H7 (cell line): ENCODE measurements at places on chromosomes 4 and X.

- DNase-seq: peak; percentile 37
Observed at GRCh38 chr4:151785484-151786157, 24.8 kb upstream of the GATB start.

- peak; percentile 19 for DNase-seq
Observed at GRCh38 chr4:87270144-87270543, 49.7 kb upstream of the KLHL8 start.

DNA sequence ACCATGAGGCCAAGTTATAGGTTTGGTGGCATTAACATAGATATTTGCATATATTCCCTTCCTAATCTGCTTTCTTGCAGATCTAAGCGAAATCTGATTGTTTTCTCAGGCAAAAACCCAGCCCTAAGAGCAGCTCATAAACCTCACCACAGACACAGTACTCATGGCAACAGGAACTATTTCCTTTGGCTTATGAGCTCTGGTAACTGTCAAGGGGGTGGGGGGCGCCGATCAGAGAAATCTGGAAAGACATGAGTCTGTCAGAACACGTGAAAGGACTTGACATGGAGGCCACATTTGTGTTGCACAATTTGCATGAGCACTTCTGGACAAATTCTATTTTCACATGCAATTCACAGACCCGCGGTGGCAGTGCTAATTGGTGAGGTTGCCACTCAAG lies 83.7 kb downstream of the MGST2 start:
- DNase-seq: no peak

DNA sequence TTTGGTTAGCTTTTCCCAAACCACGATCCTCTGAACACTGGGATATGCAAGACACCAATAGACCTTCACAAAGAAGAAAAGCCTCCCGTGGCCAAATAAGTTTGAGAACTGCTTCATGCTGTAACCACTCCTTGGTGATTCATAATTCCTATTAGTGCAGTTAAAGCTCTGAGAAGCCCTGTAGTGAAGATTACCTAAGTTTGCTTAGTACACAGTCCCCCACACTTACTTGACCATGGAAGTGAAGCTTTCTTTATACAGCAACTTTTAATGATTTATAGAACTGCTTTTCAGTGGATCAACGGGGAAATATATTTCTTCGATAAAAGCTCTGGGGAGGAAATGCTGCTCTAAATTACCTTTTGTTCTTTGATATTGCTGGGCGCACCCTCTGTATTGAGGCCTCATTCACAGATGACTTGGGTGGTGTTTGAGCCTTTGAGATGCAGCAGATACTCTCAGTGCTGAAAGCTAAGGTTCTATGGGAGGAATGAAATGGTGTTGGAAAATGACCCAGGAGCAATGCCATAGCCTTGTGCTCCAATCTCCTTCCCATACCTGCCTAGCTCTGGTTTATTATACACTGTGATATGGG lies 67.4 kb downstream of the CBLL2 start:
- no peak for DNase-seq

DNA sequence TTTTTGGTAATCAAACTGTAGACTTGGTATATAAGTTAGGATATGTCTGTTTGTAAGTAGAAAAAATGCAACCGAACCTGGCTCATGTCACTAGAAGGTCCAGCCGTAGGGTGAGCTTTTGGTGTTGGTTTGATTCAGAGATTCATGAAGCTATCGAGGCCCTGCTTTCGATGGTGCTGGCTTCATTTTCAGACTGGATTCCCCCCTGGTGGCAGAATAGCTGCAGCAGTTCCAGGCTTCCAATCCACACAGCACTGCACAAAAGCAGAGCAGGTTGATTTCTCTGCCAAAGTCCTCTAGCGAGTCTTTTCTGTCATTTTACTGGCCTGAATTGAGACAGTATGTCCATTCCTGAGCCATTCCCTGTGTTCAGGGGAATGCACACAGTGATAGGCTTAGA lies 33.1 kb downstream of the PDK3 start:
- no peak for DNase-seq

GRCh38 chrX:9180623-9181022 lies 146.7 kb upstream of the FAM9B start:
- DNase-seq: peak; percentile 85

DNA sequence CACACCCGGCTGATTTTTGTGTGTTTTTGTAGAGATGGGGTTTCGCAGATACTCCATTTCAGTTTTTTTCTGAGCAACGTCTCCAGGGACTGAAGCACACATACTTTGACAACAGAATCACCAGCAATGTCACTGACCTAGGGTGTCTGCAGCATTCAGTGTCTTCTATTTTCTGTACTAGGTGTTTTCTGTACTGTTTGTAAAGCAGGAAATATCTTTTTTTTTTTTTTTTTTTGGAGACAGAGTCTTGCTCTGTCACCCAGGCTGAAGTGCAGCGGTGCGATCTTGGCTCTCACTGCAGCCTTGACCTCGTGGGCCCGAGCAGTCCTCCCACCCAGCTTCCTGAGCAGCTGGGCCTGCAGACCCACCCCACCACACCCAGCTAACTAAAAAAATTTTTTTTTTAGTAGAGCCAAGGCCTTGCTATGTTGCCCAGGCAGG lies 8.9 kb downstream of the ADD1 start:
- no peak for DNase-seq
